ENCODE measurements at places on chromosomes 5 and 9.
A peak's percentile ranks its signal among the peaks of the same experiment; 100 is the strongest.

DNA sequence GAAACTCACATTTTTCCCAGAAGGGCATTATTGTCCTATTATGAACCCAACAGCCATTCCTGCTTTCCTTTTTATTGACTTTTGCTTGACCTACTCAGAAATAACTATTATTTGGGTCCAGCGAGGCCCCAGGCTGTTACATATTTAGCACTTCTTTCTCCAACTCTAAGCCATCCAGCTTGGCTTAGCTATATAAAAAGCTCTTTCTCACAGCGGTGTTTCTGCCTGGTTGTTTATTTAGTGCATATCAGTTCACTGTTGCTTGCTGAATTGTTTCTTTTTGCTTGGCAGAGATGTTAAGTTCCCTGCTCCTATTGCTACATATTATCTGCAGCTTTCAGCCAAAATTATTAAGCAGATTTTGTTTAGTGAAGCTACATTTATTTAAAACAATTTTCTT lies 1156.8 kb upstream of the SEMA6A start:
- DNase-seq = no peak

DNA sequence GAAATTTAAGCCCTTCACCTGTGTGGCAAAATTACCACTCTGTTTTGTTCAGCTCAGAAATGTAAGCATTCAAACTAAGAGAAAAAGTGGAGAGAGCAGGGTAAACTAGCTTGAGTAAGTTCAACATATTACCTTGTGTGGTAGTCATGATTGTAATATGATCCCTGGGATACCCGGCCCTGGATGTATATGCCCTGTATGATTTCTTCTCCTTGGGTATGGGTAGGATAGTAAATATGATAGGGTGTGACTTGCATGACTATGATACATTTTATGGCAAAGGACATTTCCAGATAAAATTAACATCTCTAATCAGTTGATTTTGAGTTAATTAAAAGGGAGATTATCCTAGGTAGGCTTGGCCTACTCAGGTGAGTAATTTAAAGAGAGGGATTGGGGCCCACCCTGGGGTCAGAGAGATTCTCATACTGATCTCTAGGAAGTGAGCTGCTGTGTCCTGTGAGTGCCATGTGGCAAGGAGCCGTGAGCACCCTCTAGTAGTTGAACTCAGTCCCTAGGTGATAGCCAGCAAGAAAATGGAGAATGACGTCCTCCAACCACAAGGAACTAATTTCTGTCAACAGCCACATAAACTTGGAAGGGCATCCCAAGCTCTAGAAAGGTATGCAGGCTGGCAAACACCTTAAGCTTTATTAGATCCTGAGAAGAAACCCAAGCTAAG lies 62.2 kb upstream of the ANXA1 start:
- DNase-seq = no peak

DNA sequence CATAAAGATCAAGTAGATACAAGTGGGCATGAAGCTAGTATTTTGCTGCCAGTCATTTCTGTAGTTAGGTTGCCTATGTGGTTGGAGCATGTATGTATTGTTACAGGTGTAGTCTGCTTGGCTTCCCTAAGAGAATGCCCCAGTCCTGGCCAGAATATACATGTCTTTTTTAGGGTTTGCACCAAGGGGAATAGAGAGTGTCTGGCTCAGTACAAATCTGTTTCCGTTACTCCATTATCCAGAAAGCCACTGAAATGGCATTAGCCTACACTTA lies 23.2 kb downstream of the TGFBR1 start:
- DNase-seq = no peak

DNA sequence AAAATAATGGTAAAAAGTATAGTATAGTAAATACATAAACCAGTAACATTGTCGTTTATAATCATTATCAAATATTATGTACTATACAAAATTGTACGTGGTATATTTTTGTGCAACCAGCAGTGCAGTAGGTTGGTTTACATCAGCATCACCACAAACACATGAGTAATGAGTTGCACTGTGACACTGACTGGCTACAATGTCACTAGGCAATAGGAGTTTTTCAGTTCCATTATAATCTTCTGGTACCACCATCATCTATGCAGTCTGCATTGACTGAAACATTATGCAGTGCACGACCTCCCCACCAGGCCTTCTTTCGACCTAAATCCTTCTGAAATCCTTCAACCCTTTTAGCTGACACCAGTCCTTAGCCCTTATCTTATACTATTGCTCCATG lies 105.8 kb downstream of the SREK1 start:
- DNase-seq = no peak

DNA sequence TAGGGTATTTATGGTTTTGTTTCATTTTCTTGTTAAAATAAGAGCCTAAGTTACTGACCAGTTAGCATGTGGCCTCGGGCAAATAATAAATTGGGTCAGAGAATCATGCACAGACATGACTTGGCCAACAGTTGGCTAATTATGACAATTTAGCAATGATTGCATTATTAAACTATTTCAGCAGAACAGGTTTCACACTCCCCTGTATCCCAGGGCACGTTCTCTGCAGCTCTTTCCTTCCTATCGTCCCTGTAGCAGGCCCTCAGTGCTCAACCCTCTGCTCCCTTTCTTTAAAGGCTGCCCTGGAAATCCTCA lies 167.9 kb downstream of the TSSK1B start:
- no peak for DNase-seq

DNA sequence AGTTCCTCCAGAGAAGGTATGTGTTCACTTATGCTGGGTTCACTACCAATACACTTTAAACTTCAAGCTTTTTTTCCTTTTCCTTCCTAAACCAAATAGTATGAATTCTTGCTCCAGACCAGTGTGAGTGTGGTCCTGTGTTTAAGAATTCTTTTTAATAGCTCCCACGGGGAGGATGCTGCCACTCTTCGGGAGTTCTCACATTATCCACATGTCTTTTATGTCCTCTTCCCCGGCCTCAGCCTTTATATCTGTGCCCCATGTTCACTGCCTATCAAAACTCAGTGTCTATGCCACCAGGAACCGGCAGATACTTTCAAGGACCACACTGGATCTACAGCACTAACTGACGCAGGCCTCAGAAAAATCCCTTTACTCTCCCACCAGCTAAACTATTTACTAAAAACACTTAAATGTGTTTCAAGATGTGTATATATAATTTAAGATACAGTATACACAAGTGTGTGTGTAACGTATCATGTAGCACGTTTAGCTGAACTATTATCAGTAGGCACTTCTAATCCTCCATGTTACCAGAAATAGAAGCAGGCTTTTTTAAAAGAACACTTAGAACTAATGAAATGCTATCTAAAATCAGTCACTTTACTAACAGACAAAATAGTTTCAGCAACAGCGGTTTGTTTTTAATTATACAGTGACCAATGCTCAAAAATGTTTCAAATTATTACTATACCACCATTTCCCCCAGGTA lies 88.0 kb downstream of the PLPP1 start:
- no peak for DNase-seq

GRCh38 chr9:115127191-115127817 lies 9.3 kb upstream of the TNC start:
- no peak for DNase-seq

- DNase-seq = peak; percentile 68
Measured at GRCh38 chr5:50711280-50711679, 44.8 kb downstream of the PARP8 start.

DNA sequence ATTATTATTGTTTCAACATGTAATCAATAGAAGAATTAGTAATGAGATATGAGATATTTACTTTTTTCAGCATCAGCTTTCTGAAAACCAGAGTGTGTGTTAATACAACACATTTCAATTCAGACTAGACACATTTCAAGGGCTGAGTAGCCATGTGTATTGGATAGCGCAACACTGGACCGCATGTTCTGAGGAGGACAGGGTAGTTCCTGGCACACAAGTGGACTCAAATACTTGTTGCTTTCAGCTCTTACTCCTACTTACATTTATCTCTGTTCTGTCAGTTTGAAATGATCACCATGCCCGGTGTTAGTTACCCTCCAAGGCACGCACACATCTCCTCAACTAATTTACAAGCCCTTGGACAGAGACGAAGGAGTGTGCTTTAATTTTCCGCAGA lies 126.6 kb downstream of the SLC24A2 start:
- DNase-seq = no peak

DNA sequence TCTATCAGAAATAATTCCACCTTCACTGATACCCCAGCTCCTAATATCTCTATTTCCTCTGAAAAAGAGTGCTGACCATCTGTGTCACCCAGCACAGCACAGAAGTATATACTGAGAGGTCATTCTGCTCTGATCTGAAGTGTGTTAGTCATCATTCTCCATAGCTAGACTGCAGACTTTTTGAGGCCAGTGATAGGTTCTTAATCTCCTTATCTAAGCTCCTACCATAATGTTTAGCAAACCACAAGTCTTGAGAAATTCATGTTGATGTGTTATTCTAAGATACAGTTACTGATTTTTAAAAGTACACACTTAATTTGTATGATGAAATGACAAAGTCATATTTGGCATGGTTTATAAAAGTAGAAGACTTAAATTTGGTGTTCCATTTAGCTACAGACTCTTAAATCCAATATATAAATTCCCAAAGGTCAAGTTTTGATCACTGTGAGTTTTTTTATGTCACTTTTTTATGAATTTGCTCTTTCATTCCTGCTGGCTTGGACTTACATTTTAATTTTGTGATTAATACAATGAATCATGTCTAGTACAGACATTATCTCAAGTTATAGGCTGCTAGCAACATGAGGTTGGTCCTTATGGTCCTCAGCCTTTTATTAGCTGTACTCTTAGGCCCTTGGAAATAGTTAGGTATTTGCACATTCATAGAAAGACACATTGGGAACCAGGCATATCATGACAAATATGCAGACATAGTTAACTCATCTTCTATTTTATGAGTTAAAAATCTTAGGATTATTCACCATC lies 380.8 kb downstream of the EBF1 start:
- no peak for DNase-seq

- DNase-seq = peak; percentile 68
Measured at GRCh38 chr5:177494346-177495195, 2.8 kb downstream of the PDLIM7 start.

GRCh38 chr5:91125916-91126315 lies 257.2 kb downstream of the ARRDC3 start:
- no peak for DNase-seq

DNA sequence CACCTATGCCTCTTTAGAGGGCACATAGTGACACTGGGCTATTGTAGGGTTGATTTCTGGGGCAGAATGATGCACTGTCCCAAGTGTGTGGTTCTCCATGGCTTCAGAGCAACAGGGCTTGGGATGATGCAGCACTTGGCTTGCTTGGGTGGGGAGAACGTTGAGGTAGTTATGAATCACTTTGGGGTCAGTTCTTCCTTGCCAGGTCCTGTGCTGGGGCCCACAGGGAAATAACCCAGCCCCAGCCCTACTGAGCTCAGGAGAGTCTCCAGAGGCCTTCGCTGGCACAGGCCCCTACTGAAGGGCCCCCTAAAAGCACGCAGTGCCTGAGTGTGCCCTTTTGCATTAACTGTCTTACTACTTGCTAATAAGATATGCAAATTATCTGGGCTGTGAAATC lies 24.2 kb downstream of the JADE2 start:
- DNase-seq = no peak

- peak; percentile 80 for DNase-seq
Measured at GRCh38 chr5:96936431-96937320, 796 bp downstream of the LNPEP start.

GRCh38 chr5:176814313-176814685 lies 3.9 kb downstream of the UNC5A start:
- no peak for DNase-seq

- no peak for DNase-seq
Measured at GRCh38 chr5:1135696-1136525, 24.0 kb upstream of the SLC12A7 start.

GRCh38 chr9:108963459-108964143 lies 29.4 kb downstream of the ABITRAM start:
- no peak for DNase-seq

DNA sequence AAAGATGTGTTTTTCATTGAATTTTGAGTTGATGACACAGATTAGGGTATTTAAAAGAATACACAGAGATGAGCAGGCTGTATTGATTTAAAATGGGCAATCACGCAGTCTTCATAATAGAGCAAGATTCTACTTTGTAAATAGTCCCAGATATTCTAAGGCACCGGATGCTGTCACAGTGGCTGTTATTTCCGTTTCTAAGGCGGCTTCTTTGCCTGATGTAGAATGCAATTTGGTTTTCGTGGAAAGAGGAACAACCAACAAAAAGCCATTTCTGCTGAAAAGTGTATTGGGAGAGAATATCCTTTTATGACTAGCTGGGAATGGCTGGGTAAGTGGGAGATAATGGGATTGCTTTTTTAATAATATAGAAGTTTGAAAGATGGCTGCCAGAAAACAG lies 17.5 kb downstream of the PRKACG start:
- no peak for DNase-seq

- DNase-seq = no peak
Measured at GRCh38 chr9:76618762-76619161, 145.5 kb upstream of the PCA3 start.

DNA sequence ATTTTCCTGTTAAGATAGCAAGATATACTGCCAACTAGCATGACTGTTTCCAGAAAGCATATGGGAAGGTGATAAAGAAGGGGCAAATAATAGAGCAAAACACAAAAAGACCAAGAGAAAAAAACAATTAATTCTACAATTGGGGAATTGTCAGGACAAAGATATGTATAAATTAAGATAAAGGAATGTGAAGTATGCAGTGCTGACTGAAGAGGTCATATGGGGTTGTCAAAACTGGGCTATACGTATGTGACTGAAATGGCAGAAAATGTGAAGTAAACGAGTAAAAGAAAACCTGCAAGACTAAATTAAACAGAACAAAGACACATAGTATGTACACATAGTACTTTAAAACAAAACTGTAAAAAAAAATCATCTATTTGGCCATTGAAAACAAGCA lies 222.3 kb downstream of the ARL15 start:
- DNase-seq = no peak

- peak; percentile 38 for DNase-seq
Measured at GRCh38 chr9:61667559-61668121, 477.8 kb downstream of the SPATA31A7 start.

GRCh38 chr5:172763120-172763464 lies 7.9 kb downstream of the DUSP1 start:
- no peak for DNase-seq

DNA sequence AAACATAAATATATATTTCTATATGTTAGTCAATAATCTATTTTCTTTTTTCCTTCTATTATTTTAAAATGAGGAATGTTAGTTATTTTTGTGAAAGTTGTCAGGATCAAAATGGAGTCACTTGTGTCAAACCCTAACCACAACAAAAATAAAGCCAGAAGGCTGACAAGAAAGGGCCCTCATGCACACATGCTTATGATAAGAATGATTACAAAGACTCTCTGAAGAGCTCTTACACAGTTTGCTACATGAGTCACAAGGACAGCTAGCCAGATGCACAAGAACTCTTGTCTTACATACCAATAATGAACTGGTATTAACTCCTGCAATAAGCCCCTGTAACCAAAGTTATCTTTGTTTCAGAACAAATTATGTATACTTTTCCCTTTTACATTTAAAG lies 64.7 kb downstream of the GGTA1 start:
- DNase-seq = no peak

- DNase-seq = no peak
Measured at GRCh38 chr5:31273631-31274378, 80.3 kb downstream of the CDH6 start.
